NCI-H187 (cell line): ENCODE measurements at places on chromosomes 13 and 19.

GRCh38 chr19:9329999-9330398 lies 6.0 kb downstream of the ZNF559 start:
- no peak for DNase-seq

GRCh38 chr13:72823724-72824123 lies 41.8 kb downstream of the PIBF1 start:
- no peak for DNase-seq

DNA sequence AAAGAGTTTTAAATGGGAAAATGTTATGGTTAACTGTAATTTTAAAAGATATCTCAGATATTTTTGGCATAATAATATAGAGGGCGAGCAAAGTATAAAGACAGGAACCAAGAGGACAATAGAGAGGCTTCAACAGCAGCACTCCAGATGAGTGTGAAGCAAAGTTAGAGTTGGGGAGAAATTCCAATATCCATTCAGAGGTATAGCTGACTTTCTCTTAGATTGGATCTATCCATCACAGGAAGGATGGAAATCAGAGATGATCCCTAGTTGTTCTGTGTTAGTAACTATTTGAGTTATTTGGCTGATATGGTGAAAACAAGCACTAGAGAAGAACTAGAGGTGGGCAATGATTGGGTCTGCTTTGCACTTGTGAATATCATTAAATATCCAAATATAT lies 786.0 kb upstream of the KLHL1 start:
- DNase-seq: no peak

GRCh38 chr19:31383553-31383952 lies 34.3 kb upstream of the TSHZ3 start:
- DNase-seq: no peak

GRCh38 chr13:92802776-92803175 lies 423.8 kb upstream of the GPC6 start:
- DNase-seq: no peak

- DNase-seq: no peak
Measured at GRCh38 chr13:103436057-103436654, 369.9 kb upstream of the SLC10A2 start.
